CD4-positive, alpha-beta T cell treated with Interleukin-1 beta for 1 hour (primary cell): ENCODE measurements at places on chromosomes 3 and 15.

DNA sequence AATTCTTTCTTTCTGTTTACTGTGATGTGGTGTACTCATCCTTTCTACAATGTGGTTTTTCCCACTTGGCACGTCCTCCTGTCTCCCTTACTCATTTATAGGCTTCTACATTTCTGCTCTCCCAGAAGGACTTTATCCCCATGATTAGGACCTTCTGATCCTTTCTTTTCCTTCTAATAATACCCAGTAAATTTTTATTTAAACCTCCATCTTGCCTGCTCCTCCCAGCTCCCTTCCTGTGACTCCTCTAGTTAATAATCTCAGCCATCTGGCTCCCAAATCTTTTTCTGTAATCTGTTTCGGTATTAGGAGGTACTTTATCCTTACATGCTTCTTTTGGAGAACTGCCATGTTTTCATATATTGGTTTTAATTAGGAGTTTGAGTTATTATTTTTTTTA lies 11.2 kb upstream of the P2RY1 start:
- no peak for DNase-seq

GRCh38 chr15:68791431-68792283 lies 29.0 kb downstream of the ANP32A start:
- peak; percentile 71 for DNase-seq

GRCh38 chr3:123397050-123397590 lies 51.8 kb downstream of the ADCY5 start:
- DNase-seq = no peak

DNA sequence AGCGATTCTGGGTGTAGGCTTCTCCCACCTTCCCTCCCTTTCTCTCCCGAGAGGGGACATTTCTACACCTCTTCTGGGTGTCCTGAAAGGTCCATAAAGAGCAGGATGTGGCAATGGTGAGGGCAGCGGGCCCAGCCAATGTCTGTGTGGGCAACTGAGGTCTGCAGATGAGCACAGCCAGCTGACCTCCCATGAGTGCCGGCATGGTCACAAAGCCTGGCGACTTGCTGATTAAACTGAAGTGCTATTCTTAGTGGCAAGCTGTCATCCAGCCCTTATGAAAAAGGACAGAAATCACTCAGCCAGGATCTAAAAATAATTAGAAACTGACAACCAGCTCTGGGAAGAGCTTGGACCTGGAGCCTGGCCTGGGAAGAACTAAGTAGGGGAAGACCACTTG lies 124.3 kb upstream of the RGMA start:
- DNase-seq = no peak

- no peak for DNase-seq
These were observed 47.2 kb upstream of the KY start for GRCh38 chr3:134697830-134698689.

DNA sequence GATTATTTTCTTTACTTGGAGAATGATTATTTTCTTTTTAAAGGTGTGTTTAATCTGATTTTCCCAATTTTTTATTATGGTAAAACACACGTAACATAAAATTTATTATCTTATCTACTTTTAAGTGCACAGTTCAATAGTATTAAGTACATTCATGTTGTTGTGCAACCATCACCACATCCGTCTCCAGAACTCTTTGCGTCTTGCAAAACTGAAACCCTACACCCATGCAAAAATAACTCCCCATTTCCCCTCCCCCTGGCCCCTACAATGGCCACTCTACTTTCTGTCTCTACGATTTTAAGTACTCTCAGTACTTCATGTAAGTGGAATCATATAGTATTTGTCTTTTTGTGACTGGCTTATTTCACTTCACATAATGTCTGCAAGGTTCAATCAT lies 230.7 kb downstream of the SATB1 start:
- DNase-seq = no peak

GRCh38 chr3:194608981-194609380 lies 24.2 kb downstream of the TMEM44 start:
- no peak for DNase-seq

DNA sequence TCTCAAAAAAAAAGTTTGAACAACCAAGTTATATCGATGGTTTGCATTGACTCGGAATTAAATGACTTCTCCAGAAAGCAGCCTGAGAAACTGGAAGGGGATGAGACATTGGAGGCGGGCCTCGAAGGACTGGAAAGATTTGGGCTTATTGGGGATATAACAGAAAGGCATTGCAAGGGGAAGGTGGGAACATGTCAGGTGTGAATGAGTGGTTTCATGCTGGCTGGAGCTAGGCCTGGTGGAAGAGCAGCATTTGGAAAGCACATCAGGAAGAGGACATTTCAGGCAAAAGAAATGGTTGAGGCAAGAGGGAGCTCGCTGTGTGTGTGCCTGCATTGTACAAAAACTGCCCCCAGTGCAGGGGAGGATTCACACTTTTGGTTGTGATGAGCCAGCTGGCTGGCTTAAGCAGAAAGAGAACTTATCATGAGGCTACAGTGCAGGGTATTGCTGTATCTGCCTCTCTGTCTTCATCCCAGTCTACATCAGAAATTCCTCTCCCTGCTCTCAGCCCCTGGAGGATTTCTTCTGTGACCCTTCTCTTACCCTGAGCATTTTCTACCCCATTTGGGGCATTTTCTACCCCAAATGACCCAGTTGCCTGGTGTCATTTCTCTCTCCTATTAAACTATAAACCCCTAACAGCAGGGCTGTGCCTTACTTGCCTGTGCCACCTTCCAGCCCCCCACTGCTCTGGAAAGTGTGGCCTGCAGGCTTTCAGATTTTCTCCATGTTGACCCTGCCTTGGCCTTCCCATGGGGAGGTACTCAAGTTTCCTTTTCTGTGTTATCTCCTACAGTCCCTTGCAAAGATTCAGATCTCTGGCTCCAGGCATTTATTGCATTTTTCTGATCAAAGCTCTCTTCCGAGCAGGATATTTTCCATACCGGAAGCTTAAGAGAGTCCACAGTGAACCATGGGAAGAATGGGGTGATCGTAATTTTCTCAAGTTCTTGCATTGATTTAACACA lies 64.4 kb upstream of the FLNB start:
- no peak for DNase-seq

- peak; percentile 74 for DNase-seq
These were observed 31.8 kb downstream of the CCNL1 start for GRCh38 chr3:157127831-157128767.

- no peak for DNase-seq
These were observed 812.3 kb downstream of the NSUN3 start for GRCh38 chr3:94875149-94875548.

- peak; percentile 23 for DNase-seq
These were observed 1.3 kb downstream of the CTNNB1 start for GRCh38 chr3:41200669-41201021.

GRCh38 chr3:46930166-46930944 lies 46.2 kb downstream of the CCDC12 start:
- peak; percentile 54 for DNase-seq

GRCh38 chr3:160554980-160555379 lies 10.4 kb downstream of the KPNA4 start:
- no peak for DNase-seq

DNA sequence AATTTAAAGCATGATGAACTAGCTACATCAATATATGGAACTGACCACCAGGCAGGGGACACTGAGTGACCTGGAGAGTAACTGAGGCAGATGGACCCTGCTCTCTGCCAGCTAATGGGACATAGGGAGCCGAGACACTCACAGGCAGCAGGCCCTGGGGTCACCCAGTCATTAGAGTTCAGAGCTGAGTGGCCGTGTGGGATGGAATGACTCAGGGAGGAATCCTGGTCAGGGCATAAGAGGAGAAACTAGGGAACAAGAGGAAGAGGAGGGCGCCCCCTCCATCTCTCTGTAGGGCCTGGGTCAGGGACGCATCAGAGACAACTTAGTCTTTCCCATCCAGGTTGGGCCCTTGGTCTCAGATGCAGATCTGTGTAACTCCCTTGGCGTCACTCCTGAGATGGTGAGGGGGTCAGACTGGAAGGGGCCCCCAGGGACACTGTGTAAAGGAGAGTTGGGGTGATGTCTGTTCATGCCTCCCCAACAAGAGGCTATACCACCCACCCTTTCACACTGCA lies 39.8 kb downstream of the CCDC12 start:
- DNase-seq = no peak

DNA sequence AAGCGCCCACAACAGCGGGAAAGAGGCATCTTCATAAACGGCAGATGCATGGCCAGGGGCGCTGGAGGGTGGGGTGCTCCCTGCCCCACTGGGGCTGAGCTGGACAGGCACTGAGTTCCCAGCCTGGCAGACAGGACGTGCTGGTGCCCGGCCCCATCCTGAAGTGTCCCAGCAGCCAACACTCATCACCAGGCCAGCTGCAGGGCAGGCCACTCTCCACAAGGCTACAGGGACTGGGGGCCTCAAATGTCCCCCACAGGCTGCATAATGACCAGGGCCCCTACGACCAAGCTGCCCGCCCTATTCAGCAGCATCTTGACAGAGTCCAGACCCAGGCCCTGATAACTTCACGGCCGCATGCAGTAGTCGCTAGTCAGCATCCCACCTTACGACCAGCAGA lies 124.1 kb upstream of the IQSEC1 start:
- DNase-seq = no peak

DNA sequence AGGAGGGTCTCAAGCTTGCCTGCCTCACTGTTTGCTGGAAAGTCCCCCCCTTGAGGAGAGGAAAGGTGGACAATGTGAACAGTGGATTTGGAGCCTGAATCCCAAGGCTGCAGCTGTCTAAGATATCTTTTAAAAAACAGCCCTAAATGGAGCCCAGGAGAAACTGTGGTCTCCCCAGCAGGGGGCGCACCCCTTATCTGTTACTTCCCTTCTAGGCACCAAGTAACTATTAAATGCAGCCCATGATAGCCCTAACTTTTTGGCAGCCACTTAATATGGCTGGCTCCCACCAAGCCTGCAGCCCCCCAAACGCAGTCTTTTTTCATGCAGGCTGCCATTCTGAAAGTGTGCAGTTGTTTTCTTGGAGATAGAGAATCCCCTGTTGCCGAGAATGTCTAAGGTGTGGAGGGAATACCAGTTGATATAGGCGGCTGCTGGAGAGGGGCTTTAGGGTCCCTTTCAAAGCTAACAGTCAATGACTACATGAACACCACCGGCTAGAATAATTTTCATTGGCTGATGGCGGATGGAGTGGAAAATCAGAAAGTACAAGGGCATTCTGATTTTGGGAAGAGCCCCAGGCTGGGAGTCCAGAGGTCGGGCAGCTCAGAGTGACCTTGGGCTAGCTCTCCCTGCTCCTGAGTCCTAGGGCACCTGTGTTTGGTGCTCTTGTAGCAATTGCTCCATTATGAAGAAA lies 1.3 kb downstream of the RHCG start:
- DNase-seq = no peak

DNA sequence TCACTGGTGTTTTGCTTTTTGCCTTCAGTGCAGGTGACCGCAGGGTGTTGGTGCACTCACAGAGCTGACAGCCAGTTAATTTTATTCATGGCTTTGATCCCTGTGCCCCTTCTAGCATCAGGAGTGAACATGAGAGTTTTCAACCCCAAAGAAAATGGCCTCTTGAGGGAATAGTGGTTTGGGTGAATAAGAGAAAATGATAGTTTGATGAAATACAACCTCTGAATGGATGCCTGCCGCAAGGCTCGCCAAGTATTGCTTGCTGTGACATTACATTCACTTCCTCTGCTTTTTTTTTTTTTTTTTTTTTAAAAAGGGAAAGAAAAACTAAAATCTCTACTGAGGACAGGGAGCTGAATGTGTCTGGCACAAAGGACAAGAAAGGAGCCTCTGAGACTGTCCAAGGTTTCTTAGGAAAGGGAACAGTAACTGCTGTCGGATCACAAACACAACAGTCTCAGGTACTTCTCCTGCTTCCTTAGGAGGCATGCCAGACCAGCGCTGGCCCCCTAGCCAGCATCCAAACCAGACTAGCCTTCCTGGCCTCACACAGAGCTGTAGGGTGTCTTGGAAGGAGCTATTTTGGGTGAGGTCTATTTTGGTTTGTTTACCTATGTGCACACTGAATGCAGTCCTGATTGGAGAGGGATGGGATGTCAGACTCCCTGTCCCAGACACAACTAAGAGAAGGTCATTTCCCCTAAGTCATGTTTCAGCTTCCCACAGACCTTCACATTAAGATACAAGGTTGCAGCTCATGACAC lies 29.0 kb downstream of the CCDC80 start:
- no peak for DNase-seq

GRCh38 chr3:174397848-174398247 lies 461.3 kb upstream of the NAALADL2 start:
- no peak for DNase-seq

DNA sequence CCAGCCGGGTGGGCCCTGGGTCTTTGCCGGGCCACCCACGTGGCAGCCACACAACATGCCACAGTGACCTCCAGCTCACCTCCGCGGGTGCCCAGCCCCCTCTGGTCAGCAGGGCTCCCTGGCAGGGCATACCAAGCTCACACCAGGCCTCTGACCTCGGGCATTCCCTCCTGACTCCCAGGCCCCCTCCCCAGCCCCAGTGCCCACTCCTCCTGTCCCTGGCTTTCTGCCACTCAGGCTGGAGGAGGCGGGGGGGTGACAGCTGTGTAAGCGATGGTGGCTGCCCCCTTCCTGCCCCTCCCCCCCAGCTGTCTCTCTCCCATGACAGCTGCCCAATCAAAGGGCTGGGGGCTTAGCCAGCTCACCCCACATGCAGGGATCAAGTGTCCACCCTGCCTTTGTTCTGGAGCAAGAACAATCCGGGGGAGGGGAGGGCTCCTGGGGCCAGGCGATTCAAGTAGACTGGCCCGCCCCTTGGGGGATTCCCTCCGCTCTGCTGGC lies 3.3 kb downstream of the PCBP4 start:
- DNase-seq = no peak

GRCh38 chr15:40343512-40343911 lies 2.8 kb upstream of the CCDC9B start:
- peak; percentile 17 for DNase-seq

DNA sequence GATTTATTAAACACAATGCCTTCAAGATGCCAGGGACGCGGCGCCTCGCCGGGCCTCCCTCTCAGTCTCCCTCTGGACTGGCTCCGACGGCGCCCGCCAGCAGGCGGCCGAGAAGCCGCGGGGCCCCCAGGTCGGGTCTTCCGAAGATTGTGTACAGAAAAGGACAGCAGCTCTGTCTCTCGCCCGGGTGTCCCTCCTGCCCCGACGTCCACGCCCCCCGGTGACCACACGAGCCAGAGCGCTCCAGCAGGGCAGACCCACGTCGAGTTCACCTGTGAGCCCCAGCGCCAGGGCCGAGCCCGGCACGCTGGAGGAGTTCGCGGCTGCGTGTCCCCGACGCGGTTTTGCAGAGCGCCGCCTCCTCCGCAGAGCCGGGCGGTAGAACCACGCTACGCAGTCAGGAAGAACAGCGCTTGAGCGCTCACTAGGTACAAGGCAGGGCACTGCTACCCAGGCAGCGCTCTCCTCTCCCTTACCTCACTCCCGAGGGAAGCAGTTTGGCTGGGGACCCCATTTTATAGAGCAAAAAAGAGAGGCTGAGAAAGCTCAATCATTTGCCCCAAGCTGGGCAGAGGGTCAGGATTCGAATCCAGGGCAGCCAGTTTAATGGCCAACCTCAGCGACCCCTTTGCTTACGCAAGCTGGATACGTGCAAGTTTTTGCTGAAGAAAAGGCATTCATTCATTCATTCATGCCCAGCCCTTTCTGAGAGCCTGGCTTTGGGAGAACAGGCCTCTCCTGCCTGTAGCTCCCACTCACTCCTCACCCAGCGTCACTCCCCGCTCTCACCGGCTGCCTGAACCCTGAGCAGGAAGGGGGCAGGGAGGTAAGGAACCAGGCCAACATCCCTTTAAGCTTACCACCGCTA lies 3.0 kb upstream of the TLE3 start:
- peak; percentile 75 for DNase-seq
